Bone marrow (tissue), 2 donors: ENCODE measurements at places on chromosomes 5 and 9.

- no peak for DNase-seq
Observed at GRCh38 chr5:132526974-132527564, 16.3 kb downstream of the IL5 start.

DNA sequence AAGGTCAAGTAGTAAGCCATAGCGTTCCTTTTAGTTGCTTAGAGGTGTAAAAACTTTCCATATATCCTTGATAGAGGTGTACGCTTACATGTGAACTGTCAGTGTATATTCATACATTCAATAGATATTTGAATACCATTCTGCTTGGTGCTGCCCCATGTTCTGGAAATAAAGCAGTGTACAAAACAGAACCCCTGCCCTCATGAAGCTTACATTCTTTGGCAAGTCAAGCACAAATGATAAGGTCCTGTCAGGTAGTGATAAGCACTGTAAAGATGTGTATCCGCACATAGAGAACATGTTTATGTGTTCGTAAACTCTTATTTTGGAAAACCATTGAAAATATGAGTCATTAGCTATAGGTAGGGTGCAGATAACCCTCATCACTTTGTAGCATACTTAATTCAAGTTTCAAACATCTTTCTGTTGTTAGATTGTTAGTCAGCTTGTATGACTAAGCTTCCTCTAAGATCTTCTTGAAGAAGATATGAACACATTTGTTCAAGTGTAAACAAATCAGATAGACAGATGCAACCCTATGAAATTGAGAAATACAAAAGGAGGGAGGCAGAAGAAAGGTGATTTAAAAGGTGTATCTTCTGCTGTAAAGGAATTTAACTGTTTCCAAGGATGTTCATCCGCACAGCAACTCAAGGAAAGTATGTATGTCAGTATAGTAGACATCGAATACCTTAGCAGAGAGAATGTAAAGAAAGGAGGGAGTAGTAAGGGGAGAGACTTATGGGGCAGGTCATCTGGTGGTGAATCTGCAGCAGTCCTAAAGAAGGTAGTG is 1.6 kb downstream of the GTF3C4 start:
- no peak for DNase-seq

DNA sequence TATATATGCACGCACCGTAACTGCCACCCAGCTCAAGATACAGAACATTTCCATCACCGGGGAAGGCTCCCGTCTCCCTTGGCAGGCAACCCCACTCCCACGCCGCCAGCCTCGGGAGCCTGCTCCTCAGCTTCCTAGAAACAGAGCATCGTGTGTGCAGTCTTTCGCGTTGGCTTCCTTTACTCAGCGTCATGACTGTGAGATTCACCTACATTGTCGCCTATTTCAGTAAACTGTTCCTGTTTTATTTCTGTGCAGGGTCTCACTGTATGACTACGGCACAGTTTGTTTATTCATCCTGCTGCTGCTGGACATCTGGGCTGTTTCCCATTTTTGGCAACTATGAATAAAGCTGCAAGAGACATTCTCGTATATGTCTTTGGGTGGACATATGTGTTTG is 90.7 kb downstream of the STK10 start:
- DNase-seq, result no peak

- no peak for DNase-seq
Observed at GRCh38 chr5:172558076-172558976, 82.7 kb upstream of the NEURL1B start.

GRCh38 chr5:14141764-14142163 is 1.4 kb upstream of the TRIO start:
- DNase-seq, result no peak

- no peak for DNase-seq
Observed at GRCh38 chr5:128469912-128470311, 68.1 kb downstream of the FBN2 start.

DNA sequence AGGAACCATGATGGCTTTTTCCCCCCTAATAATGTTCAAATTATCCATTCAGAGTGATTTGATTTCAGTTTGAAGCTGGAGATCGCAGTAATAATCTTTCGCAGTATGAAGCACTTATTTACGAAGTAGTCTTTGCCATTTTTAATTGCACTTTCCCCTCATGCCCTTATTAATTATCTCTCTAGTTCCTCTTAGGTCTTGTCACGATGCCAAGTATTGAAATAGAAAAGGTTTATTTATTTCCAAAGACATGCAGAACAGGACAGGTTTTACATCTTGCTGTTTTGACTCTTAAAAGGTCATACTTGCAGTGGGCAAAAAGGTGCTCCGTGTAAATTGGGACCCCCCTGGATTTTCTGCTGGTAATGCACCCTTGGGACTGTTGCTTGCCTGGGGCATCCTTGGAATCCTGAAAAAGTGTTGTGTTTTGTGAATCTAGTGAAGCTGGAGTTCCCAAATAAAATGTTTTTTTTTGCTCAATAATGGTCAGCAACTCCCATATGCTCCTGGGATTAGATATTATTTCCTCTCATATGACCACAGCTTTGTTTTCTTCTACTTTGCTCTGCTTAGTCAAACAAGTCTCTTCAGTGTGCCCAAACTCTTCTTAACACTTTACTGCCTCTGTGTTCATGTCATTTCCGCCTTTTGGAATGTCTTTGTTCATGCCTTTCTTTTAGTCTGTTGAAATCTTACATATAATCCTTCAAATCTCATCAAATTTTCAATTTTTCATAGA is 278.3 kb downstream of the TMEM38B start:
- DNase-seq, result no peak

DNA sequence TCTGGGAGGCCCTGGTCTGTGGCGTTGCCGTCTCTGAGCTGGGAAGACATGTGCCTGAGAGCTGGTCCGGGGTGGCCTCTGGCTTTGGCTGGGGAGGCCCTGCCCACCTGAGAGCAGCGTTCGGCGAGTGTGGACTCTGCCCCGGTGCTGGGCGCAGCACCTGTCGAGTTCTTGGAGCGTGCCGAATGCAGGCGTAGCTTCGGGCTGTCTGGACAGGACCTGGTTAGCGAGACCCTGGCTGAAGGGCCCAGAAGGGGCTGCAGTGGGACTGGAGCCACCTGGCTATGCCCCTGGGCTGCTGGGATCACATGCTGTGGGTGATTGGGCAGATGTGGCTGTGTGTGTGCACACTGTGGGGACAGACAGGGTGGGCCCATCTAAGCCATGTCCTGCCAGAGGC is 56.5 kb downstream of the RXRA start:
- no peak for DNase-seq

GRCh38 chr5:3662344-3662743 is 66.7 kb downstream of the IRX1 start:
- DNase-seq, result no peak

DNA sequence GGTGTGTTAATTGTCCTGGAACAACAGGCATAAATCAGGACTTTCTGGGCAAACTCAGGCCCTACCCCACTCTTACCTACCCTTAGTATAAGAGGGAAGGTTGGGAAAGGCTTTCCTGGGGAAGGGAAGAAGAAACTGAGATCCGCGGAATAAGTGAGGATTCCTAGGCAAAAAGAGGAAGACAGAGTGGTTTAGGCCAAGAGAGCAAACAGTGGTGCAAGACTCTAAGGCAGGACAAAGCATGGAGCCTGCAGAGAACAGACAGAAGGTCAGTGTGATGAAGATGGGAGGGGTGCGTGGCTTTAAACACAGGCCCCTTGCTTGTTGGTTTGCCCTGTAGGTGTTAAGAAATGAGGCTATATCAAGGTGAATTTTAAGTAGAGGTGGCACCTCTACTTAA is 69.4 kb downstream of the TMC1 start:
- no peak for DNase-seq

- DNase-seq, result no peak
Observed at GRCh38 chr5:23730023-23730422, 222.6 kb downstream of the PRDM9 start.

DNA sequence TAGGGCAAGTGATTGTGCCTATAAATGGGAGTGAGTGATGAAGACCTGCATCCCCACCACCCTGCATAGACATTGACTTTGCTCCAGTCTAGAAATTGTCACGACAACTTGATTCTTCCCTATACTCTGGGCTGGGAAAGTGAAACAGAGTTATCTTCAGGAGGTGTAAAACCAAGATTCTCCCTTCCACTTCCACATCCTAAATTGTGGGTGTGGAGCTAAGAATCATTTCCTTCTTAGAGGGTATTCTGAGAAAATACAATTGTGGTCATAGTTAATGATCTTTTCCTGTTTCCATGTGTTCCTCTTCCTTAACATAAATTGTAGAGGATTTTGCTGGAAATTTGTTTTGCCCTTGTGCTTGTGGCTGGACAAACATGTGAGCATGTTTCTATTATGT is 96.8 kb upstream of the PJA2 start:
- no peak for DNase-seq

- no peak for DNase-seq
Observed at GRCh38 chr9:87346061-87346665, 151.5 kb upstream of the DAPK1 start.

DNA sequence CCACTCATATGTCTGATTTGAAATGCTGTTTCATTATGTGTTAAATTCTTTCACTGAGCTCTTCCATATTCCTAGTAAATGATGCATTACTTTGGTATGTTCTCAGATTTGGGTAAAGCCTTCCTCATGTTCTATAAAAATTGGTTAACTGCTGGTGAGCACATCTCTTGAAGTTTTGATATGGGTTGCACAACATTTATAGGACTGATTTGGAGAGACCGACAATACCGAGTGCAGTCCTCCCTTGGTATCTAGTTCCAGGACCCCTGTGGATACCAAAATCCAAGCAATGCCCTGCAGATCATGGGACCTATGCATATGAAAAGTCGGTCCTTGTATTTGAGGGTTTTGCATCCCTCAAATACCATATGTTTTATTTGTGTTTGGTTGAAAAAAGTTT is 37.8 kb downstream of the WDR36 start:
- no peak for DNase-seq

DNA sequence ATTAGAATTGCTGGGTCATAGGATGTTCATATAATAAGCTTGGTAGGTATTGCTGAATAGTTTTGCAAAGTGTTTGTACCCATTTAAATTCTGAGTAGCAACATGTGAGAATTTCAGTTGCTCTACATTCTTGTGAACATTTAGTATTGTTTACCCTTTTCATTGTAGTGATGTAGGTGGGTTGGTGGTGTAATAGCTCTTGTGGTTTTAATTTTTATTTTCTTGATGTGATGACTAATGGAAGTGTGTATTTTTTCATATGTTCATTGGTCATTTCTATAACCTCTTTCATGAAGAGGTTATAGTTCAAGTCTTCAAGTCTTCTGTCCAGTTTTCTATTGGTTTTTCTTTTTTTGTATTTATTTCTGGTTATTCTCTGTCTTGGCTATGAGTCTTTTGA is 34.4 kb downstream of the RASA1 start:
- DNase-seq, result no peak

GRCh38 chr5:52947851-52948250 is 41.3 kb upstream of the ITGA2 start:
- no peak for DNase-seq

DNA sequence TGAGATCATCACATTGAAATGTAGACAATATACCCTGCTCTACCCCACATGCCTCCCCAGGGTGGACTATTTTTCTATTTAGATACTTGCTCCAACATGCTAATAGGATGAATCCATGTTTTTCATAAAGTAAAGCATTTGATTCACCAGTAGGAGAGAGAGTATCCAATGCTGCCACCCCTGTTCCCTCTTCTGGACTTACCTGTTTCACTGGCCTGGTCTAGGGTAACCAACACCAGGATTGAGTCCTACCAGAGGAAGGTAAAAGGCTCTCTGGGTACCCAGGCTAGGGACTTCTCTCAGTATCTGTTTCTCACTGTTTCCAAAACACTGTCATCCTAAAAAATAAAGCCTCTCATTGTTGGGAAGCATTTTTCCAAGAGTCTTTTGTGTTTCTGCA is 30.2 kb upstream of the GABRP start:
- no peak for DNase-seq

DNA sequence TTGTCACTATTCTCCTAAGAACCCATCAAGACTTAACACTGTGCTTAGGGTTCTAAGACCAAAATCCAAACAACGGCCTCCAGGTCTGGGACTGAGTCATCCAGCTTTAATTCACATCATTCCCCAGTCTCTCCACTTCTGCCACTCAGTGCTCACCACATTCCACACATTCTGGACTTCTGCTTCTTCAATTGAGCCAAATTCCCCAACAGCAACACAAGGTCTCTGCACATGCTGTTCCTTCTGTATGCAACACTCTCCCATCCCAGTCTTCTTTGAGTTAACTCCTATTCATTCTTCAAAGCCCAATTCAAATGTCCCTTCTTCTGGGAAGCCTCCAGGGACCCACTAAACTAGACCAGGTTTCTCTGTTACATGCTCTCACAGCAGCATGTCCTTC is 97.8 kb downstream of the GPR21 start:
- DNase-seq, result no peak

- DNase-seq, result no peak
Observed at GRCh38 chr5:93925321-93925720, 183.9 kb upstream of the POU5F2 start.

- no peak for DNase-seq
Observed at GRCh38 chr5:85109616-85110015, 724.9 kb upstream of the EDIL3 start.

DNA sequence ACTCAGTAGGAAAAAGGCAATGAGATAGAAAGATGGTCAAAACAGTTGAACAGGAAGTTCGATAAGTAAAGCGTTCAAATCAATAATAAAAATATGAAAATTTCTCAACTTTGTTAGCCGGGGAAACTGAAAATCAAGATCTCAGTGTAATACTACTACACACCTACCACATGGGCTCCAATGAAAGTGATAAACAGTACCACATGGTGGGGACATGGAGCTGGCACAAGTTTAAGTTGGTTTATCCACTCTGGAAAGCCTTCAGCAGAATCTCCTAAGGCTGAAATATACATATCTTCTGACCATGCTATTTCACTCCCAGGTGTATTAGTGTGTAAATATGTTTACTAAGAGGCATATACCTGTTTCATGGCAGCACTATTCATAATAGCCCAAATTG is 126.8 kb downstream of the NXNL2 start:
- DNase-seq, result no peak
